Fibroblast of skin of left quadriceps (primary cell): ENCODE measurements at places on chromosomes 12 and 14.

DNA sequence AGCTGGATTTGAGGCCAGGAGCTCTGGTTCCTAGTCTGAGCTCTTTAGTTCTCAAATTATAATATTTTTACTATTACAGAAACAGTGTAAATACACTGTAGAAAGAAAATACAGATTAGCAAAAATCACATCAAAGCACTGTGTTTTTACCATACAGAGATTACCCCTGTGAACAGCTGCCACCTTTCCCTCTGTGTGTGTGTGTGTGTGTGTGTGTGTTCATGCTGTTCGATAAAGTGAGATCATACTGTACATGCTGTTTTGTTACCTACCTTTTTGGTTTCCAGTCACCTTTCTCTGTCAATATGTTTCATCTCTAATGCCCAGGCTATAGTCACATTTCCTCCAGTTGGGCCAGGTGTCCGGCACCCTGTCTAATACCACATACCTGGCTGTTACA lies 26.9 kb downstream of the MVK start:
- DNase-seq = no peak

DNA sequence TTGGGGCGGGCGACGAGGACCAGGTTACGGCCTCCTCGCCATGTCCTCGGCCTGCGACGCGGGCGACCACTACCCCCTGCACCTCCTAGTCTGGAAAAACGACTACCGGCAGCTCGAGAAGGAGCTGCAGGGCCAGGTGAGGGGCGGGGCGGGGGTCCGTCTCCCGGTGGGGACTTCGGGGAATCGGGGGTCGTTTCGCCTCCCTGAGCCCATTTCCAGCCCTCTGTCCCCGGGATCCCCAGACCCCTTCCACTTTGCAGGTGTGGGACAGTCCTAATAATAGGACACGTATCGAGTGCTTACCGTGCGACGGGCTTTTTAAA lies 380 bp downstream of the ANKRD13A start:
- no peak for DNase-seq

- DNase-seq = no peak
Measured at GRCh38 chr12:123445388-123446332, 9.2 kb upstream of the RILPL2 start.

DNA sequence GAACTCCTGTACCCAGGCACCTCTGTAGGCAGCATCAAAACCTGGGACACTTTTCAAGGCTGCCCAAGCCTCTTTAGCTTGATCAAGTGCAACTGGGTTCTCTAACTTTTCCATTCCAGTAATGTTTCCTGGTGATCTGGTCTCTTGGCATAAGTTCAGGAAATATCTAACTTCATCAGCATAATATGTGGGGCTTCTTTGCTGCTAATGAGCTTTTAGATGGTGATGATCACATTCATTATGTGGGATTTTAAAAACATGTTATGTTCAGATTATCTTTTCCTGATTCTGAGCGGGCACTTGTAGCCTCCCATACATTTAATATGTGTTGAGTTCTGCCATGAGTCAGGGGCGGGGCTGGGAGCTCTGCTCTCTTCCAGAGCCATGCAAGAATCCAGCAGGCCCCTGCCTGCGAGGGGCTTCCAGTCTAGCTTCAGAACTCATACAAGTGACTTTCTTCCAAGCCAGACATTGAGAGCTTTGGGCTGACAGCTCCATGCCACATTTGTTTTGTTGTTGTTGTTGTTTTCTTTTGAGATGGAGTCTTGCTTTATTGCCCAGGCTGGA lies 39.5 kb upstream of the RIN3 start:
- DNase-seq = no peak

DNA sequence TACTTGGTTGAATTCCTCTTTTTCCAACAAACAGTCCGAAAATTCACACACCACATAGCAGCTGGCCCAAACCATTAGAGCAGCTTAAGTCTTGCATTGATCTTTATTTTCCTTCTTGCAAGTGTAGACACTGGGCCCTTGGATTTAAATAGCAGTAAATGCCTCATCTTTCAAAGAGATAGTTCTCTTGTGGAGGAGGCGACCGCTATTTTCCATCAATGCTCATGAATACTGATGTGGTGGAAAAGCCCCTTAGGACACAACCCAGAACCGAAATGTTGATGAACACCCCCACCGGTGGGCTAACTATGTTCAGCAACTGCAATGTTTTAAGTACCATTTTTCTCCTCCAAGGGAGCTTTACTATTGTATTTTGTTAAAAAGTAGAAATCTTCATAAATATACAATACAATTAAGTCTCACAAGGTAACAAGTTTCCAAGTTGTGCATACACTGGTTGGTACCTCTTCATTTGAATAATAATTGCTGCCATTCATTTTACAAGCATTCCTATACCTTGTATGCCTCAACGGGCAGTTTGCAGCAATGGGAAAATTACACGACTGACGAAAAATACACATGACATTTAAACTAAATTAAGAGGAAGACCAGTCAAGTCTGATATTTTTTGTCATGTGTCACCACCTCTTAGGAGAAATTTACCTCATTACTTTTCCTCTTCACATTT lies 18.0 kb downstream of the NIN start:
- no peak for DNase-seq

DNA sequence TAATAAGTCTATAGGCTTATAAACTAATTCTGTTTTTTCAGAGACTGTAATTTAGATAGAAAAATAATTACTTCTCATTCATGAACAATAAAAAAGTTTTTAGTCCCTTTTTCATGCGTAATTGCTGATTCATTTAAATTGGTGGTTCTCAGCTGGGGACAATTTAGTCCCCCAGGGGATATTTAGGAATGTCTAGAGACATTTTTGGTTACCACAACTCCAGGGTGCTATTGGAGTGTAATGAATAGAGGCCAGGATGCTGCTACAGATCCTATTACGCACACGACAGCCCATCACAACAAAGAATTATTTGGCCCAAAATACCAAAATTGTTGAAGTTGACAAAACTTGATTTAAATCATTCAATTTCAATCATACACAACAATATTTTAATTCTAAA lies 22.8 kb upstream of the VCPKMT start:
- DNase-seq = no peak

DNA sequence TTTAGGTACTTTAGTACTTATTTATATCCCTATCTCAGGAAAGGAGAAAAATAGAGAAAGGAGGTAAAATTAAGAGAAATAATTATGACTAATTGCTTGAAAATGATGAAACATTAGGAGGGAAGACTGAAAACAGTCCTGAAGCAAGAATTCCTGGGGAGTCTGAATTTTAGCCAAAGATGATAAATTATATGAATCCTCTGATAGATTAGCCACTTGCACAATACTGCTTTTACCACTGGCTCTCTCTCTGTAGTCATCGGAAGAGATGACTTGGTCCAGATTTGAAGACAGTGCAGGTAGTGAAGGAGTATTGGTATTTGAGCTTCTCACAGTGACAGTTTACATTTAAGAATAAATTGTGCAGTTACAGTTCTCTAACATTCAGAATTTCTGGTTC lies 83.8 kb upstream of the CLEC14A start:
- peak; percentile 81 for DNase-seq

DNA sequence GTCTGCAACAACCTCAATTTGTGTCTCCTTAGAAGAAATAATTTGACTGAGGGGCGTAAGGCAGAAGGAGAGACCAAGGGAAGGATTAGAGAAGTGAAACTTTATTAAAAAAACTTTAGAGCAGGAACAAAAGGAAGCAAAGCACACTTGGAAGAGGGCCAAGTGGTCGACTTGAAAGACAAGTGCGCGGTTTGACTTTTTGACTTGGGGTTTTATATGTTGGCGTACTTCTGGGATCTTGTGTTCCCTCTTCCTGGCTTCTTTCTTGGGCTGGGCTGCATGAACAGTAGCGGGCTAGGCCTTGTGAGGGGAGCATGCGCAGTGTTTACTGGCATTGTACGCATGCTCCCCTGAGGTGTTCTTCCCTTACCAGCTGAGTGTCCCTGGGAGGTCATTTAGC lies 369.3 kb upstream of the DCN start:
- no peak for DNase-seq

GRCh38 chr14:67569651-67570290 lies 30.3 kb downstream of the PIGH start:
- no peak for DNase-seq

GRCh38 chr14:85978582-85979250 lies 448.8 kb downstream of the FLRT2 start:
- no peak for DNase-seq

DNA sequence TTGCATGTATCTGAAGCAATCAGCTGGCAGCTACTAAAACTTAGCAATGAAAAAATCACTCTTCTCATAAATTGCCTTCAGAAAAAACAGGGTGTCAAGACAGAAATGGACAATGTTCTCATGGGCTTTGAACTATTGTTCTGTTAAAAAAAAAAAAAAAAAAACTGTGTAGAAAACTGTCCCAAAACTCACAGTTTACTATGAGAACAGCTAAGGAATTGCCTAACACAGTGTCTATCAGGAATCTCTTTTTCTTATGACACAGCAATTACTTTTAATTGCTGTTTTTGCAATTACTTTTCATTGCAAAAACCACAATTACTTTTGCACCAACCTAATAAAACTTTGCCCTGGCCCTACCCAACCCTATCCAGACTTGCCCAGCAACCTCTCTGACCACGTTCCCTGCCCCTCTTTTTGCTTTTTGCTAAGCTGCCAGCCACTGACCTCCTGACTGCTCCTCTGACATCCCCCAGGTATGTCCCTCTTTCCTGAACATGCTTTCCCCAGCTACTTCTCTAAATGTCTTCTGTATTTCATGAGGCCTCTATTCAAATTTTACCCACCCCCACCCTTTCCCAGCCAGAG lies 68.0 kb upstream of the SLCO1C1 start:
- no peak for DNase-seq

DNA sequence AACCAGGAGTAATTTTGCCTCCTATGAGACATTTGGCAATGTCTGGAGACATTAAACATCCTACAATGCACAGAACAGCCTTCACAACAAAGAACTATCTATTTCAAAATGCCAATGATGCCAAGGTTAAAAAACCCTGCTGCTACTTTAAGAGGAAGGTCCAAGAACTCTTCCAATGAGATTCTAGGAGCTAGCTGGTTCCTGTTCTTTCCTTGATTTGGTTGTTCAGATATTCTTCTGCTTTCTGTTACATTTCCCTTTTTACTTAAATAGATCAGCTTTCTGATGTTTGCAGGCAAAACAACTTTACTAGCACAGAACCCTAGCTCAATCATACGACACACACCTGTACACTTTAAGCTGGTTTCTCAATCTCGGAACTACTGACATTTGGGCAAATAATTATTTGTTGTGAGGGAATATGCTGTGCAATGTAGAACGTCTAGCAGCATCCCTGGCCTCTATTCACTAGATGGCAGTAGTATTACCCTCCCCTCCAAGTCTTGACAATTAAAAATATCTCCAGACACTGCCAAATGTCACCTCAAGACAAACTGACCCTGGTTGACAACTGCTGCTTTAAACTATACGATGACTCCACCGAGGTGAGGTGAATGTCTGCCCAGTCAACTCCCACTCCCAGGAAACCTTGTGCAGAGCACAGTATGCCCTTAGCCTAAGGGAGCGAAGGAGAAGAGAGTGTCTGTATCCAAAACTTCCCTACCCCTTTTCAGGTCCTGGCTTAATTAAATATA lies 4.4 kb downstream of the BLTP3B start:
- no peak for DNase-seq

DNA sequence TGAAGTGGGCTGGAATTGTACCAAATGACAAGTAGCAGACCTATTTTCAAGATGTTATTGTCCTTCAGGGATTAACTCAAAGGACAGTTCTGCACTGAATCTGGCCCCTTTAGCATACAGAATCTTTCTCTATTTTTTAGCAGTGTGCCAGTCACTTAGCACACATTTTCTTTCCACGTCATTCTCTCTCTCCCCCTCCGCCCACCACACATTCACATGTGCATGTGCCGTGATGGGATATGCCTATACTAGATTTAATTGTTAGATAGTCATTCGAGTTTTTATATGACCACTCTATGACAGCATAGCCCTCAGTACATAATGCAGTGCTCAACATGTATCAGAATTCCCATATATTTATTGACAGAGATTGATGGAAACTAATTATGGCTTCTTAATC lies 129.1 kb downstream of the KCNC2 start:
- DNase-seq = no peak

- DNase-seq = no peak
Measured at GRCh38 chr14:35113308-35113950, 8.4 kb downstream of the PPP2R3C start.

DNA sequence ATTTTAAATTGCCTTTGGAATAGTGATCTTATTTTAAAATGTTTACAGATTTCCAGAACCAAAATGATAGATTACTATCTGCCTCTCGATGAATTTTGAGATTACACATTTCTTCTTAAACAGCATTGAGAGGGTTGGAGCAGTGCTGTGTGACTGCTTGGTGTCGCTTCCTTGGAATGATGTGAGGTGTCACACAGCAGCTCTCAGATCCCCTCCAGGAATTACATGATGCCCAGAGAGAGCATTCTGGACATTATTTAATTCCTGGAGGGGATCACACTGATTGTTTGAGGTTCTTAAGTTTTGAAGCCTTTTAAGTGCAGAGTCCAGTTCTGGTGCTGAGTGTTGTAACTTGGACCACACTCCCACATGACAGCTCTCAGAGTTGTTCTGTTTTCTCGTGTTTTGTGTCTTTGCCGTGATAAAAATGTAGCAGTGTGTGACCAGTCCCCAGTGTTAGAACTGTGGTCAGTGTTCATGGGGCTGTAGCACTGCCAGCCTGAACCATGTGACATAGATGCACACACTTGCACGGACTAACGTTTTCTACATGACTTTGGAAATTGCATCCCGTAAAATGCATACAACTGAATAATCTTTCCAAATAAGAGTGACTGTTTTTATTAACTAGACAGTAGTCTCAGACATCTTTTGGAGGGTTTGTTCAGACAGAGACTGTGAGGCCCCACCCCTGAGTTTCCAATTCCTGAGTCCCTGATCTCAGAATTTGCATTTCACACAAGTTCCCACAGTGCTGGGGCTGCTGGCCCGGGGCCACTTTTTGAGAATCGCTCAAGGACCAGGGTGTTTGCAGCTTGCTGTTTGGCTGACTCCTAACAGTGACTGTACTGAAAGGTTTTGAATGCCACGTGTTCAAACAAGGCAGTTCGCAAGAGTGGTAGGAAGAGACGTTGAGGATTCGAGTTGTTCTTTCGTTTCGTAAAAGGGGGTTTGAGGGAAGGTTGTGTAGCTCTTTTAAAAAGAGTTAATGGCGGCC lies 26.0 kb downstream of the XRCC3 start:
- no peak for DNase-seq

DNA sequence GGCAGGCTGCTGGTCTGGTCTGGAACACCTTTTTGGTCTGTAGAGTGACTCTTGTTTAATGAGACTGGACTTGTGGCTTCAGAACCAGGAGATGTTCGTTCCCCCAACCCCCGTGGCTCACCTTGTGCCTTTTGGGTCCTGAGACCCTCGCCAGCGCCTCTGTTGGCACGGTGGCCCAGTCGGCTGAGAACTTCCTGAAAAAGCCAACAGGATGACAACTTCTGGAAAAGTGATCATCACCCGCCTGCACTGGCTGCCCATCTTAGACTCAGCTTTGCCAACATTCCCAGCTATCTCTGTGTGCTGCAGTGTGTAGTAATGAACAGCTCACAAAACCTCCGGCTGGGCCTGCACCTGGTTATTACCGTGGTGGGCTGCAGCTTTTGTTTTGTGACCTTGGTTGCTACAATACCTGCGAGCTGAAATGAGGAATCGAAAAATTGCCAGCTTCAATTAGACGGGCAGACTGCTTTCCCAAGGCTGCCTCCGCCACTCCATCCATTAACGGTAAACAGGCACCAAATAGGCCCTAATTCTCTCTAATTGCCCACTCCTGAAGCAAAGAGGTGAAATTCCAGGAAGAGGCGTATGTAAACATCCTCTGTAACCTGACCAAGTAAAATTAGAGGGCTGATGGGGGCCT lies 16.0 kb downstream of the MEG3 start:
- no peak for DNase-seq

- no peak for DNase-seq
Measured at GRCh38 chr12:123986374-123986965, 13.5 kb downstream of the ZNF664 start.
